CD14-positive monocyte (primary cell): ENCODE measurements at places on chromosomes 1 and 21. TPM values are rescaled to one million over a fixed set of nuclear protein-coding genes. Genes with fewer than 3 reads are reported as not detected.
A peak's percentile ranks its signal among the peaks of the same experiment; 100 is the strongest.

DNA sequence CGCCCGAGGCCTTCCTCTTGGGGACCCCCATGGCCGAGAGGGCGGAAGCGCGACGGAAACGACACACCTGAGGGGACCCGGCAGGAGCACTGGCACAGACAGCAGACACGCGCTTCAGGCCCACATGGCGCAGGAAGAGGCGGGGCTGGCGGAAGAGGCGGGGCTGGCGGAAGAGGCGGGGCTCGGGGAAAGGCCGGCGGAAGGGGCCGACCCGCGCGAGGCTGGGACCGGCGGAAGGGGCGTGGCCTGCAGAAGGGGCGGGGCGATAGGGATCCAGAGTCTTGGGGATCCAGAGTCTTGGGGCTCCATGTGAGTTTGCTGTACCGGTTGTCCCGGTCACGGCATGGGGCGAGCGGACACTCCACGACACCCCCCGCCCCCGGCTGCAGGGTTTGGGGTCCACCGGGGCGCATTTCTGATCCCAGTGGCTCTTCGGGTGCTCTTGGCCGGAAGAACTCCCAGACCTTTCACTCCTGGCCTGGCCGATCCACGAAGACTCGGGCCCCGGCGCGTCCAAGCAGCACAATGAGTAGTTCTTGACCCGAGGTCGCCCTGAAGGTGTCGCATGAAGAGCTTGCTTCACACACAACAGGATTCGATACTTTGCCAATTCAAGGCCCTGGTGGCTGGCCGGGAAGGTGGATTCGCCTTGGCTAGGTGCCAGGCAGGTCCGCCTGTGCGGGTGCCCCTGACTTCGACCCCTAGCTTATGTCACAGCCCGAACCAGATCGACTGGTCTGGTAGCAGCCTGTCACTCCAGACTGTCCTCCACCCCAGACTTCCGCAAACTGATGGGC, at the start of gene URB1:
Gene URB1 (minus strand): TSS at position 133 of the 797 bp plus-strand sequence. CDS start 102 bp downstream, at position 31.
- peak; percentile 85 for DNase-seq

- no peak for DNase-seq
Observed at GRCh38 chr1:81230983-81231728, 569.6 kb upstream of the ADGRL2 start.

DNA sequence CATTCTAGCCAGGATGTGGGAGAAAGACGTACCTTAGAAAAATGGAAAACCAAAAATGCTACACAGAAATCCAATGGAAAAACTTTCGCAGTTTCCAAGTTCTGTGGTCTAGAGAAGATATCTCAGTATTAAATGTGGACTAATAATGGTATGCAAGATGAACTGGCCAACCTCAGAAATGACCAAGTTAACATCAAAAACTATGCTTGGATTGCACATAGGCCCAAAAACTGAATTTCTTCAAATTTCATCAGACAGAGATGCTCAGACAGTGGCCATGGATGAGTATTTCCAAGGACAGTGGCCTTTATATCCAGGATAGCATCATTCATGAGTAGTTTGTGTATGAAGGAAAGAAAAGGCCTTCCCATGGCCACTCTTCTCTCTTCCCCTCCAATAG, 132.2 kb downstream of the TIAM1 start:
- no peak for DNase-seq

GRCh38 chr1:246537887-246538286, 28.2 kb downstream of the TFB2M start:
- DNase-seq, result no peak

DNA sequence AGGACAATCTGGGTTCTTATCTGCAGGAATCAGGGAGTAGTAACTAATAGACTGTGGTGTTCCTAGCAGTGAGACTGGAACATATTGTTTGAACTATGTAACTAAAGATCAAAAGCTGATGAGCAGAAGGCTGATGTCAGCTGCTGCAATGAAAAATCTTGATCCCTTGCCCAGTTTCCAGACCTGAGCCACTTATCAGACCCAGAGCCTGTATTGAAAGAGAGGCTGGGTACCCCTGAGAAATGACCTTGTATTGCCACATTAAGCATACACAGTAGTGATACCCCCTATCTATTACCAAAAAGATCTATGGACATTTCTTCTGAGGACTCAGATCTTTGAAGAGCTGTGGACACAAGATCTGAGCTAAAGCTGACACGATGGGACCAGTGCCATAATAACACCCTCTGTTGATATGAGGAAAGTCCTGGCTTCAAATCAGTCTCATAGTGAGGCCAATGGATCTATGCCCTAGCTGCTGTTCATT, 178.0 kb upstream of the GALNT2 start:
- no peak for DNase-seq

- no peak for DNase-seq
Observed at GRCh38 chr1:74835051-74835450, 102.1 kb downstream of the TYW3 start.

- DNase-seq, result no peak
Observed at GRCh38 chr1:202567738-202568137, 142.5 kb downstream of the SYT2 start.

CDA gene
- 348 TPM for polyA plus RNA-seq

SPRR1A gene
- polyA plus RNA-seq, result not detected

C1QTNF12 gene
- 1.1 TPM in 2 replicates for polyA plus RNA-seq

CCDC27 gene
- polyA plus RNA-seq, result not detected in 2 replicates

TNFAIP8L2 gene
- polyA plus RNA-seq, result 104 TPM
